ENCODE measurements at places on chromosomes 5 and 9. TPM values are rescaled to one million over a fixed set of nuclear protein-coding genes. Genes with fewer than 3 reads are reported as not detected.

GRCh38 chr5:178589180-178590140, 733 bp downstream of the COL23A1 start:
- no peaks in the 10 kb centered on the region for H3K36me3 ChIP-seq
- no peak overlapping the region for H3K4me3 ChIP-seq
- peaks cover 13% of the 10 kb centered on the region for H3K4me1 ChIP-seq
- no peak for DNase-seq
- peaks cover 15% of the 10 kb centered on the region for H3K27me3 ChIP-seq

The PDZD2 gene
- 1.3 TPM for total RNA-seq

- no peak overlapping the region for H3K27ac ChIP-seq
- no peak overlapping the region for H3K4me3 ChIP-seq
- H3K4me1 ChIP-seq, result no peaks in the 10 kb centered on the region
- H3K27me3 ChIP-seq, result no peaks in the 10 kb centered on the region
These were observed 55.1 kb downstream of the MPDZ start for GRCh38 chr9:13224366-13224765.

The TAL2 gene
- not detected for total RNA-seq

GRCh38 chr9:6368831-6369230, 40.7 kb downstream of the TPD52L3 start:
- DNase-seq, result no peak
- H3K27ac ChIP-seq, result no peak overlapping the region
- H3K27me3 ChIP-seq, result no peaks in the 10 kb centered on the region
- H3K4me1 ChIP-seq, result no peaks in the 10 kb centered on the region

DNA sequence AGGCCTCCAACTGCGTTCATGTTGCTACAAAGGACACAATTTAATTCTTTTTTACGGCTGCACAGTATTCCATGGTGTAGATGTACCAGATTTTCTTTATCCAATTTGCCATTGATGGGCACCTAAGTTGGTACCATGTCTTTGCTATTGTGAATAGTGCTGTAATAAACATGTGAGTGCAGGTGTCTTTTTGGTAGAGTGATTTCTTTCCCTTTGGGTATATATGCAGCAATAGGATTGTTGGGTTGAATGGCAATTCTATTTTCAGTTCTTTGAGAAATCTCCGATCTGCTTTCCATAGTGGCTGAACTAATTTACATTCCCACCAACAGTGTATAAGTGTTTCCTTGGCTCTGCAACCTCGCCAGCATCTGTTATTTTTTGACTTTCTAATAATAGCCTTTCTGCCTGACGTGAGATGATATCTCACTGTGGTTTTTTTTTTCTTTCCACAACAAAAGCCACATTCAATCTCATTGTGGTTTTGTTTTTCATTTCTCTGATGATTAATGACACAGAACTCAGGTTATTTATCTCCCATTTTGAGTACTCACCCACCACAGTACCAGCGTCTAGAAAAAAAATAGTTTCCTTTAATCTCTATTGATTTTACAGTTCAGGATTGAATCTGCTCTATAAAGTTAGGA, 21.9 kb downstream of the ARRDC3 start:
- no peak overlapping the region for H3K4me3 ChIP-seq
- H3K36me3 ChIP-seq, result peaks cover 2% of the 10 kb centered on the region
- H3K4me1 ChIP-seq, result no peaks in the 10 kb centered on the region

The KIF24 gene
- total RNA-seq, result 0.25 TPM

The NRARP gene
- 1.6 TPM for total RNA-seq

DNA sequence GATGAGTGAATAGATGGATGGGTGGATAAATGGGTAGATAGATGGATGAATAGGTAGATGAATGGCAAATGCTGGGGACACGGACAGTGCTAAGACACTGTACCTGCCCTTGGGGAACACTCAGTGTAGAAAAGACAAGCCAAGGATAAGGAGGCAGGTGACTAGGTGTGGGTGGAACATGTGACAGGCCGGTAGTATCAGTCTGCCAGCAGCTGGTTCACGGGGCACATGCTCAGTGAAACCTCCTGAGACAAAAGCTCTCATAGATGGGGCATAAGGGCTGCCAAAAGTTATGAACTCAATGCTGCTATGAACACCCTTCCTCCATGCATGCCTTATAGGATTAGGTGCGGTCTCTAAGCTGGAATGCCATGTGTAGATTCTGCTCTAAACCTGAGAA, 71.0 kb downstream of the C5orf15 start:
- no peaks in the 10 kb centered on the region for H3K4me1 ChIP-seq
- H3K36me3 ChIP-seq, result no peaks in the 10 kb centered on the region
- no peaks in the 10 kb centered on the region for H3K27me3 ChIP-seq

DNA sequence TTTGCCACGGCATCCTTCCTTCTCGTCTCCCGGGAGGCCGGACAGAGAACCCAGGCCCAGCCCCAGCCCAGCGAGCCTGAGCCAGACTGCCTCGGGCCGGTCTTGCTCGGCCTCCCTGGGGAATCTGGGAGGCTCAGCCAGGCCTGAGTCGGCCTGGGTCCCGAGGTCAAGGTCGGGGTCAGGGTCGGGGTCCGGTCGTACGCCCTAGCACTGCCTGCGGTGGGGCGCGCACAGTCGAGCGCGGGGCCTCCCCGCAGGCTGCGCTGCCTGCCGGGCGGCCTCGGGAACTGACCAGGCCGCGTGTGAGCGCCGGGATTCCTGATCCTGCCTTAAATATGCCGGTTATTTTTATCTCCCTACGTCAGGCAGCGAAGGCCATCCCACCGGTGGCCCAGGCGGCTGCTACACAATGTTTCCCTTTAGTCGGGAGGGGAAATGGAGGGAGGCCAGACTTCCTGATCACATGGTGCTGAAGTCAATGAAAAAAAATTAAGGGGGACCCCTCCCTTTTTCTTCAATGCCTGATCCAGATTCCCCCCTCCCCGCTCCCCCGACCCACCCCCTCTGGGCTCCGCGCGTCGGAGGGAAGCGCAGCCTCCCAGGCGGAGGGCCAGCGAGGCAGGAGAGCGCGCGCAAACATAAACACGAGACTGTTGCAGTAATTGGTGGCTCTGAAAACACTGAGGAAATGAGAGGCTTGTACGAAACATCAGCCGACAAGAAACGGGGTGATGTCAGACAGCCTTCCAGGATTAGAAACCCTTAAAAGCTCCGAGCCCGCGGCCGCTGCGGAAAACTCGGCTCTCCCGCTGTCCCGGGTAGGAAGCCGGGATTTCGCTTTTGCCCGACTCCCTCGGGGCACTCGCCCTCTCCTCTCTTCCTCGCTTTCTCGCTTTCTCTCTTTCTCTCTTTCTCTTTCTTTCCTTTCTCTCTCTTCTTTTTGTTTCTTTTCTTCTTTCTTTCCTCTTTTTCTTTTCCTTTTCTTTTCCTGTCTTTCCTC, 148.2 kb upstream of the KLF4 start:
- H3K4me3 ChIP-seq, result no peak overlapping the region
- peaks cover 4% of the 10 kb centered on the region for H3K27me3 ChIP-seq
- no peaks in the 10 kb centered on the region for H3K4me1 ChIP-seq
- DNase-seq, result no peak

GRCh38 chr9:95087659-95088242, 229.8 kb downstream of the FANCC start:
- H3K4me1 ChIP-seq, result no peaks in the 10 kb centered on the region
- no peak for DNase-seq
- H3K36me3 ChIP-seq, result no peaks in the 10 kb centered on the region
- no peak overlapping the region for H3K4me3 ChIP-seq
- H3K27ac ChIP-seq, result no peak overlapping the region

DNA sequence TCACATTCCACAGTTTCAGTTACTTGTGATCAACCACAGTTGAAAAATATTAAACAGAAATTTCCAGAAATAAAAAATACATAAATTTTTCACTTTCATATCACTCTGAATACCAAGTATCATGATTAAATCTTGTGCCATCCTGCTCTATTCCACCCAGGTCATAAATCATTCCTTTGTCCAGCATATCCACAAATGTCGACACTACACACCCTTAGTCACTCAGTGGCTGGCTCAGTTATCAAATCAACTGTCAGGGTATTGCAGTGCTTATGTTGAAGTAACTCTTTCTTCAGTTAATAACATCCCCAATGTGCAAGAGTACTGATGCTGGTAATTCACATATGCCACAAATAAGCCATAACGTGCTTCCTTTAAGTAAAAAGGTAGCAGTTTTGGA, 115.7 kb downstream of the FBXL17 start:
- no peaks in the 10 kb centered on the region for H3K4me1 ChIP-seq
- no peak for DNase-seq
- no peak overlapping the region for H3K27ac ChIP-seq

DNA sequence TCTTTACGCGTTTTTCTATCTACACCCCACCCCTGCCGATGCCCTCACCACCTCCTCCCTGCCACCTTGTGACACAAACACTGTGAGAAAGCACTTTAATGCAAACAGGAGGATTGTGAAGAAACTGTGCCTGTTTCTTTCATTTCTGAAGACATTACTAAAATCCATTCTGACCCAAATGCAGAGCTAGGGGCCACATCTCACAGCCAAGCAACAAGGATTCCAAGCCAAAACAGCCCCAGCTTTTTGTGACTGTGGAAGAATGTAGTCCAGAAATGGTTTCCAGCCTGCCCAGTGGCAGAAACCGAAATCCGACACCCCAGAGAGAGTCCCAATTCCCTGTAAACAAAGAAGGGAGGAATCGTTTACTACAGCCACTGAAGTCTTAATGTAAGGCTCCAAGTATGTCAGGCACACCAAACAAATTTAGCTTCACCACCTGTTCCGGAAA, 190.9 kb downstream of the TTC39B start:
- H3K27me3 ChIP-seq, result peaks cover 11% of the 10 kb centered on the region
- H3K4me1 ChIP-seq, result no peaks in the 10 kb centered on the region
- H3K27ac ChIP-seq, result no peak overlapping the region
- no peak for DNase-seq
- no peak overlapping the region for H3K4me3 ChIP-seq

DNA sequence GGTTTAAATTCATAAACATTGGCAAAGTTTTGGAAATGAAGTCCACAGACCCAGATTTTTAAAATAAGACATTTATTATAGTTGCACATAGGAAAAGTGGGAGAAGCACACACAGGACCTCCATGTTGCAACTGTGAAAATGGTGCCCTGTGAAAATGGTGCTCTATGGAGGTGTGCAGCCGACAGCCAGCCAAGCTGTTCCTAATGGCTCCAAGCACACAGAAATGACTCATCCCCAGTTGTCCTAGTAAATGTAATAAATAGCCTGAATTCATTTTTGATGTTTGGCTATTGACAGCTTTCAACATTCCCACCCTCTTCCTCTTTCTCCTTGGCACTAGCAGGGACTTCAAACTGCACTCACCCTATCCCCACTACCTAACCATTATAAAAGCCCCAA, 590.9 kb downstream of the CAAP1 start:
- no peak overlapping the region for H3K27ac ChIP-seq
- H3K4me1 ChIP-seq, result no peaks in the 10 kb centered on the region
- DNase-seq, result no peak
- no peaks in the 10 kb centered on the region for H3K27me3 ChIP-seq
- no peaks in the 10 kb centered on the region for H3K36me3 ChIP-seq

DNA sequence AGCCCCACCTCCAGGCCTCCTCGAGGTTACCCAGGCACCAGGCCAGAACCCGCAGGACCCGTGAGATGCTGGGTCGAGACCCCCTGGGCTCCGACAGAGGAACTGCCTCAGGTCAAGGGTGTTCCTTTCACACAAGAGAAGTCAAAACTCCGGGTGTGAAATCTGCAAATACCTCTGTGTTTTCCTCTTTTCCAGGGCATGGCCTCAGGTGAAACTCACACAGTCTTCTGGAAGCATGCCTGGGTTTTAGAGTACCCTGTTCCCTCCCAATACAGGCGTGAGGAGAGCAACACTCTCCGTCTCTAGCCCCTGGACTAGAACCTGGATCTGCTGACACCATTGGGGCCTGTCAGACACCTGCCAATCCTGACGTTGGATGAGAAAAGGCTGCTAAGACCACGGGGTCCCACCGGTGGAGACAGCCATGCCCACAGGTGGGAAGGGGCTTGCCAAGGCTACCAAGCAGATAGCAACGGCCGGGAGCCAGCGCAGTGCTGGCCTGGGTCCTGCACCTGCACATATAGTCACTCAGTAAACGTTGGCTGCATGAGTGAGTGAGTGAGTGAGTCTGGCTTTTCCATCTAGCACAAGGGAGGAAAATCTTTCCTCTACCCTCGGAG, 182.0 kb upstream of the PPP1R26 start:
- H3K27me3 ChIP-seq, result no peaks in the 10 kb centered on the region
- no peaks in the 10 kb centered on the region for H3K4me1 ChIP-seq
- no peaks in the 10 kb centered on the region for H3K36me3 ChIP-seq
- DNase-seq, result no peak
- H3K27ac ChIP-seq, result no peak overlapping the region
- H3K4me3 ChIP-seq, result no peak overlapping the region

The PRDM9 gene
- total RNA-seq, result not detected

DNA sequence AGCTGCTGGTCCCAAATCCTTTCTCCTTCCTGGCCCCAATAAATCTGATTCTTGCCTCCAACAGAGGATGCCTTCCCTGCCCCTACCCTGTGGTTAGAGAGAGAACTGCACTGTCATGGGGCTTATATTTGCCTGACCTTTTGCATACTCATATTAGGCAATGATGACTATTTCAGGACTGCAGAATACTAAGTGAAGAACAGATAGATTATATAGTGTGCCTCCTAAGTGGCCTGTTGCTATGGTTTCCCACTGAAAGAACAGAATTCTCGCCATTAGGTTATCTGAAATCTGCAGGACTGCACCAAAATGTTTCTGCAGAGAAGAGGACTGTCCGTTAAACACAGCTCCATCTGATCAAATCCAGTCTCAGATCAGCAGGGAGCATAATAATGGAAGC, 87.3 kb upstream of the CCNG1 start:
- no peak overlapping the region for H3K27ac ChIP-seq
- no peaks in the 10 kb centered on the region for H3K4me1 ChIP-seq
- H3K27me3 ChIP-seq, result peaks cover 2% of the 10 kb centered on the region
- H3K4me3 ChIP-seq, result no peak overlapping the region

DNA sequence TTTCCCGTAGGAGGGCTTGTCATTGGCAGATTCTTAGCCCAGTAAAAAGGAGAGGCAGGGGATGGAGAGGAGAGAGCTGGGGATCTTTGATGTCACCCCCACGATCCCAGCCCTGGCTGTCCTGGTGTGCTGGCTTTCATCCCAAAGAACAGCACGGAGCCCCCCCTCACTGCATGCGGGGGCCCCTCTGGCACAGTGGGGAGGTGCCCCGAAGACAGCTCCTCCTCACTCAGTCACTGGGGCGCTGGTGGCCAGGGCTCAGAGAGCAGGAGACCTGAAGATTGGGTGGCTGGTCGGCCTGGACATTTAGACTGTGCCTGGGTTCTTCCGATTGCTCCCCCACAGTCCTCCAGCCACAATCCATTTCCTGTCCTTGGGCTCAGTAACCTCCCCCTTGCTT, 207.5 kb downstream of the MELK start:
- no peaks in the 10 kb centered on the region for H3K4me1 ChIP-seq
- peaks cover 5% of the 10 kb centered on the region for H3K27me3 ChIP-seq
- no peak for DNase-seq
- no peak overlapping the region for H3K4me3 ChIP-seq
- H3K36me3 ChIP-seq, result no peaks in the 10 kb centered on the region

GRCh38 chr9:16871336-16872151, 1.1 kb upstream of the BNC2 start:
- no peak overlapping the region for H3K27ac ChIP-seq
- no peak for DNase-seq
- H3K36me3 ChIP-seq, result no peaks in the 10 kb centered on the region
- no peaks in the 10 kb centered on the region for H3K4me1 ChIP-seq
- no peak overlapping the region for H3K4me3 ChIP-seq

Measured in CD4-positive, CD25-positive, alpha-beta regulatory T cell (primary cell).